Stimulated activated naive CD8-positive, alpha-beta T cell treated with anti-CD3 and anti-CD28 coated beads, Interleukin-15, Interleukin-2, amounts not matched to agents 100 U/mL and 50 U/mL, for 24 hours (primary cell): ENCODE measurements at places on chromosomes 6 and 20.

- DNase-seq, result no peak
These were observed 1.8 kb downstream of the TREM1 start for GRCh38 chr6:41284726-41285125.

- DNase-seq, result peak; percentile 61
These were observed 369 bp downstream of the SLC4A11 start for GRCh38 chr20:3238616-3239025.

GRCh38 chr20:17622086-17622850 lies 52.4 kb downstream of the DSTN start:
- no peak for DNase-seq

DNA sequence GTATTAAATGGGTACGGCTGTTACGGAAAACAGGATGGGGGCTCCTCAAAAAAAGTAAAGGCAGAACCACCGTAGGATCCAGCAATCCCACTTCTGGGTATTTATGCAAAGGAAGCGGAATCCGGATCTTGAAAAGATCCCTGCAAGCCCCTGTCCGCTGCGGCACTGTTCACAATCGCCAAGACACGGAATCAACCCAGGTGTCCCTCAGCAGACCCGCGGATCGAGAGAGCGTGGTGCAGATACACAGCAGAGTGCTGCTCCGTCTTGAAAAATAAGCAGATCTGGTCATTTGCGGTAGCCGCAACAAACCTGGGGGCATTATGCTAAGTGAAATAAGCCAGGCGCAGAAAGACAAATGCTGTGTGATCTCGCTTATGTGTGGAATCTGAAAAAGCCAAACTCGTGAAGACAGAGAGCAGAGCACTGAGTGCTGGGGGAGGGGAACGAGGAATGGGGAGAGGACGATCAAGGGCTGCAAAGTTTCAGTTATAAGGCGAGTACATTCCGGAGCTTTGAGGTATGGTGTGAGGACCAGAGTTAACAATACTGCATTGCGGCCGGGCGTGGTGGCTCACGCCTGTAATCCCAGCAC lies 41.3 kb downstream of the NTSR1 start:
- DNase-seq, result no peak

DNA sequence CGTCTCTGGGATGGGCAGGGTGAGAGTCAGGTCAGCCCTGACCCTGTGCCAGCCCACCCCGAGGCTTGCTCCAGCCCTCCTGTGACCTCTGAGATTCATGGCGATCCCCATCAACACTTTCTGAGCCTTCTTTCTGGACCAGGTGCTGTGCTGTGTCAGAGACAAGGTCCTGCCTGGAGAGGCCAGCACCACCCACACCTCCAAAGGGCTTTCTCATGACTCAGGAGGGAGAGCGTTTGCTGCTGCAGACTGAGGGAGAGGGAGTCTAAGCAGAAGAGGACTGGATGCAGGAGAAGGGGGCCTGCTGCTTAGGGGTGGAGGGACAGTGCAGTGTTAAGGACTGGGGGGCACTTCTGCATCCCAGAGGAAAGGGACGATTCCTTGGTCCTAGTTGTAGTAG lies 193.5 kb downstream of the LRFN2 start:
- DNase-seq, result no peak

- no peak for DNase-seq
These were observed 3.3 kb downstream of the MYO6 start for GRCh38 chr6:75752365-75752764.
